Vagina (tissue), 2 donors: ENCODE measurements at places on chromosomes 16 and 17.

- no peak for DNase-seq
Observed at GRCh38 chr16:88549671-88550245, 20.4 kb upstream of the ZC3H18 start.

DNA sequence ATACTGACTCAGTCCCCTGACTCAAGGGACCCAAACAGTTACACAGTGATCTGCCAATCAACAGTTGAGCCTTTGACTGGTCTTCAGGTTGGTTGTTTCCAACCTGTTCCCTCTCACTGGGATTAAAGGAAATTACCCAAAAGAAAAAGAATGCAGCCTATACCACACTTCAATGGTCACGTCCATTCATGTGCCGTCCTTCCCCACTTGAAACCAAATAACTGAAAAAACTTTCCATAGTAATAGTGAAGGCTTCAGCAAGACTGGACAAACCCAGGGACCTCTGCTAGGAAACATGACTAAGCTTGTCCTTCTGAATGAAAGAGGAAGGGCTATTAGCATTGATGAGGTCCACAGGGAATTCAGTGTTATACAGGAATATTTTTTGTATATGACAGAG, 30.6 kb downstream of the MRPS23 start:
- DNase-seq: no peak

GRCh38 chr16:81523387-81524115, 78.9 kb downstream of the CMIP start:
- DNase-seq: no peak

DNA sequence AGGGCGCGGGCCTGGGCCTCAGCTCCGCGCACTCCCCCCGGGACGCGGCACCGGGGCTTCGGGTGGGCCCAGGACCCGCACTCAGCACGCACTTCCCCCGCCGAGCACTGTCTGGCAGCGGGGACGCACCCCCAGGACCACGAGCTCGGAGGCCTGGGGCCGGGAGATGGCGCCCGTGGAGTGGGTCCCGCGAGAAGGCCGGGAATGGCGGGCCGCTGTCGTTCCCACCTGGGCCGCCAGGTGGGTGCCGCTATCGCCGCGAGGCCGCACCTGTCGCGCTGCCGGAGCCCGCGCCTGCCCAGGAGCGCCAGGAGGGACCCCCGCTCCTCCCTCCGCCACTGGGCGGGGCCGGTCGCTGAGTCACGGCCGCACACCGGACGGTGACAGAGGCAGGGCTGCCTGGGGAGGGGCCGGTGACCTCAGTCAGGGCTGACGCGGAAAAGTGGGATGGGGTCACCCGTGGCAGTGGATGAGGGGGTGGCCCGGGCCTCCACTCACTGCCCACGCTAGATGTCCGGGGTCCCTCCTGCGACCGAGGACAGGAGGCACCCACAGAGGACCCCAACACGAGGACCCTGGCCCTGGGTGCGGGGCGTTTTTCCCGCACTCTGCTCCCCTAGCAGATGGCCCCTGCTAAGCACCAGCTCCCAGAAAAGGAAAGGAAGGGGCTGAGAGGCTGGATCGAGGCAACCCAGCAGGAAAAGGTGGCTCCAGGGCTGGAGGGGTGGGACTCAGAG, 6.9 kb upstream of the ACTG1 start:
- no peak for DNase-seq

DNA sequence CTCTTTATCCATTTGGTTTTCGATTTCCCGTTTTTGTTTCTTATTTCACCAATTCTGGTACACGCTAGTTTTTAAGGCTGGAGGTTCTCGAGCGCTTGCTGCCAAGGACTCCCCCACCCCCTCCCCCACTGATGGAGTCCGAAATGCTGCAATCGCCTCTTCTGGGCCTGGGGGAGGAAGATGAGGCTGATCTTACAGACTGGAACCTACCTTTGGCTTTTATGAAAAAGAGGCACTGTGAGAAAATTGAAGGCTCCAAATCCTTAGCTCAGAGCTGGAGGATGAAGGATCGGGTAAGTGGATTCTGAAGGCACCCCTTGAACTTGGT, 825 bp downstream of the RPTOR start:
- no peak for DNase-seq

DNA sequence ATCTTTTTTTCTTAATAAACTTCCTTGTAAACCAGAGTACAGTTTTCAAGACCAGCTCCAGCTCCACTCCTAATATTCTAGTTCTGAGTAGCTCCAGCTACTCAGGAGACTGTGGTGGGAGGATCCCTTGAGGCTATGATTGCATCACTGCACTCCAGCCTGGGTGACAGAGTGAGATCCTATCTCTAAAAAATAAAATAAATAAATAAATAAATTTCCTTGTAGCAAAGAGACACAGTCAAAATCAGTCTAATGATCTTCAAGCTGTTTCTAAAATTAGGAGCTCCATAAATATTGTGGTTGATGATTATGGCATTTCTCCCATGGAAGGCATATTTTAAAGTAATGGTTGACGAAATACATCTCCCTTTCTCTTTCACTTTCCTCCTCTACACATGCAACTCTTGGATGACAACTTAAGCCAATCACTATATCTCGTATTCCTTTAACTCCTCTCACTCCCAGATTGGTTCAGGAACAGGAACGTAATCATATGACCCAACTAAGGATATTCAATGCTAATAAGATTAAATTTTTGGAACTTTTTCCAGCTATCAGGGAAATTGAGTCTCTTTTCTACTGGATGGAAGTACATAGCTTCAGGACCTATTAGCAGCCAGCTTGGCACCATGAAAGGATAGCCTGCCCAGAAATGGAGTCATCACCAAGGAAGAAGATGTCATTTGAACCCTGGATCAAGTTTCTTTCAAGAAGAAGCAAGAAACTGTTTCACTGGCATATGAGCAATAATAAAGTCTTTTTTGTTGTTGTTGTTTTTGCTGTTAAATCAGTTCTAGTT, 42.1 kb upstream of the TAOK1 start:
- DNase-seq: no peak

DNA sequence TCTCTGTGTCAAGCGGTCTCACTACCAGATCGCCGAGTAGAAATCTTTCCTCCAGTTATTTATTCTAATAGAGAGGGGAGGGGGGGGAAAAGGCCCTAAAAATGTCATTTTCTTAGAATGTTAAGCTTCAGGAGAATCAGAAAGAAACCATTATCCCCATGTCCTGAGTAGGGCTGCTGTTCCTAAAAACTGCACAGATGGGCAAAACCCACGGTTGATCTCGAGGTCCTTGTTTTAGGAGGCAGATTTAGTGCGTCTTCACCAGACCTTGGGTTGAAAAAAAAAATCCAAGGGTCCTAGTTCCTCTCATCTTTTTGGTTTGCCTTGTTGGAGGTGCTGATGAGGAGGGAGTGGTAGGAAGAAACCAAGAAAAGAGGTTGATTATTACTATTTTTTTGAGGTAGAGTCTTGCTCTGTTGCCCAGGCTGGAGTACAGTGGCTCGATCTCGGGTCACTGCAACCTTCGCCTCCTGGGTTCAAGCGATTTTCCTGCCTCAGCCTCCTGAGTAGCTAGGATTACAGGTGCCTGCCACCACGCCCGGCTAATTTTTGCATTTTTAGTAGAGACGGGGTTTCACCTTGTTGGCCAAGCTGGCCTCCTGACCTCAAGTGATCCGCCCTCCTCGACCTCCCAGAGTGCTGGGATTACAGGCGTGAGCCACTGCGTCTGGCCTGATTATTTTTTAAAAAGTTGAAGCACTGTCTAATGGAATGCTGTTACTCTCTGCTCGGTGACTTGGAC, 1.4 kb downstream of the CBFB start:
- DNase-seq: no peak

- no peak for DNase-seq
Observed at GRCh38 chr17:64614266-64615027, 47.7 kb downstream of the SMURF2 start.

- DNase-seq: no peak
Observed at GRCh38 chr17:74775409-74776043, 619 bp downstream of the NAT9 start.

- DNase-seq: no peak
Observed at GRCh38 chr16:54240271-54241129, 46.1 kb downstream of the IRX3 start.

DNA sequence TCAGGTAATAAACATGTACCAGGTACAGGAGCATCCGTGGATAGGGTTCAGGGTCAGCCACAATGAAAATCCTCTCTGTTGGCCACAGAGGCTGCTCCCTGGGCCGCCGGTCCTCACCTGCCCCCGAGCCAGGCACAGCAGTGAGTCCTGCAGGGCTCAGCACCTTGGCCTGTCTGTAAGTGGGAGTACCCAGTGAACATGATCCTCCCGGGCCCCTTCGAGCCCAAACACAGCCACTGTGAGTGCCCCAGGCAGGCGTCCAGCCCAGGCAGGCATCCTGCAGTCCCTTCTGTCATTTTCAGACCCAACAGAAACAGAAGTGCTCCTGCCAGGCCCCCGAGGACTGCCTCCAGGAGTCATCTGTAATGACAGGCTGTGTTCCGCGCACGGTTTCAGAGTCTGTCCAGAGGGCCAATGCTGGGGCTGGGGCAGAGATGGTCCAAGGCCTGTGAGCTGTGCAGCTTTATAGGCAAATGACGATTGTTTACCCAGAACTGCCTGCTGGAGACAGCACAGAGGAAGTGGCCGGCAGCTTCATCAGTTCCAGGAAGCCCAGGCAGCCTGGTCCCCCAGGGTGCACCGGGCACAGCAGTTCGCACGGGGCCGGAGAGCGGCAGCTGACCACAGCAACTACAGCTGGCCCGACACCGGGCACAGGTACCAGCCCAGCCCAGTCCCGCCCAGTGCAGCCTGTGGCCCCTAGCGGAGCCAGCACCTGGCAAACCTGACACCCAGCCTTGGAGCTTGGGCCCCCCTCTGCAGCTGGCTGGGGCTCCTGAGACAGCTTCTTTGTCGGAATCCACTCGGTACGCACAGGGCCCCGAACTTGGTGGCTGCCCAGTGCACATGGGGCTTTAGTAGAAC, 13.2 kb downstream of the SLC7A5 start:
- DNase-seq: no peak

GRCh38 chr17:68418876-68419275, 38.4 kb downstream of the WIPI1 start:
- DNase-seq: no peak

GRCh38 chr16:31128711-31129567, 6.6 kb downstream of the PRSS8 start:
- no peak for DNase-seq

DNA sequence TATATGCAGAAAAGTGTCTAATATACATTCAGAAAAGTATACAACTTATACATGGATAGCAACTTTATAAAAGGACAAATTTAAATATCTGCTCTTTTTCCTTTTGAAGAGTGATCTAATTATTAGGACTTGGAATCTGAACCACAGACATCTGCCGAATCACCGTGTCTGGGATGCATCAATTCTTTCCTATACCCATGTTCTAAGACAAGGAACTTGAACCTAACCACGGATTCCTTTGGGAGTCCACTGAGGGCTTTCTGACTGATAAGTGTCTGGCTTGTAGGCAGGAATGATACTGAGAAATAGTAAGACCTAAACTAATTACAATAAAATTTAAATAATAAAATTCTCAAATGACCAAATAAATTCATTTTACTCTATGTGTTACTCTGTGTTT, 54.2 kb downstream of the NDEL1 start:
- DNase-seq: no peak
